PC-3 (cell line): ENCODE measurements at places on chromosomes 3 and 15. TPM values are rescaled to one million over a fixed set of nuclear protein-coding genes. Genes with fewer than 3 reads are reported as not detected.

GRCh38 chr15:58438956-58439355, 7.2 kb downstream of the LIPC start:
- H3K4me3 ChIP-seq, result no peak overlapping the region
- no peaks in the 10 kb centered on the region for H3K36me3 ChIP-seq
- DNase-seq, result peak; percentile 61
- H3K27ac ChIP-seq, result peak overlapping the region; percentile 99
- peaks cover 38% of the 10 kb centered on the region for H3K4me1 ChIP-seq
- H3K27me3 ChIP-seq, result no peaks in the 10 kb centered on the region

- H3K4me1 ChIP-seq, result peaks cover 24% of the 10 kb centered on the region
- no peaks in the 10 kb centered on the region for H3K27me3 ChIP-seq
- no peak for DNase-seq
- H3K4me3 ChIP-seq, result no peak overlapping the region
- H3K36me3 ChIP-seq, result peaks cover 76% of the 10 kb centered on the region
- no peak overlapping the region for H3K27ac ChIP-seq
Measured at GRCh38 chr3:149648525-149648924, 9.3 kb downstream of the WWTR1 start.

The SLITRK3 gene
- total RNA-seq, result not detected in 2 replicates

GRCh38 chr15:97966924-97967620, 6.6 kb downstream of the ARRDC4 start:
- H3K4me3 ChIP-seq, result no peak overlapping the region
- no peak overlapping the region for H3K27ac ChIP-seq
- H3K36me3 ChIP-seq, result peaks cover 31% of the 10 kb centered on the region
- peaks cover 13% of the 10 kb centered on the region for H3K4me1 ChIP-seq

DNA sequence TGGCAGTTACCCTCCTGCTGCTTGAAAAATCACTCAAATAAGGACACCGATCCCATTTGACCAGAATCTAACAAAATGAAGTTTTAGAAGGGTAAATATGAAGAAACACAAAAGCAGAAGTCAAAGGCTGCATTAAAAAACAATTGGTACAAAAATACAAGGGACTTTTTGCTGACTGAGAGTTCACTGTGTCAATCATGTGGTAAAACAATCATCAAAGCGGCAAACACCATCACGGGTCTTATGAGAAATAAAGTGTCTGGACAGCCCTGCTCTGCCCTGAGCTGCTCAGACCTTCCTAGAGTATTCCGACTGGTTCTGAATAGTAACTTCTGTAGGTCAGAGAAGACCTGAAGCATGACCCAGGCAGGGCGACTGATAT, 137.2 kb upstream of the RAD18 start:
- no peak overlapping the region for H3K4me3 ChIP-seq
- no peak overlapping the region for H3K27ac ChIP-seq
- no peaks in the 10 kb centered on the region for H3K27me3 ChIP-seq
- DNase-seq, result no peak
- H3K36me3 ChIP-seq, result no peaks in the 10 kb centered on the region
- H3K4me1 ChIP-seq, result 0 out of 2 replicates have a peak, but pooled peaks cover 5% of the 10 kb centered on the region

- no peaks in the 10 kb centered on the region for H3K4me1 ChIP-seq
- H3K4me3 ChIP-seq, result no peak overlapping the region
- no peak overlapping the region for H3K27ac ChIP-seq
- no peaks in the 10 kb centered on the region for H3K27me3 ChIP-seq
- no peak for DNase-seq
Measured at GRCh38 chr15:32918547-32918946, 200.7 kb downstream of the GREM1 start.

- no peaks in the 10 kb centered on the region; the same call in 1 of the 2 replicates for H3K36me3 ChIP-seq
- H3K4me3 ChIP-seq, result peak overlapping the region; percentile 79
- peaks cover 32% of the 10 kb centered on the region for H3K4me1 ChIP-seq
- H3K27me3 ChIP-seq, result no peaks in the 10 kb centered on the region
- peak; percentile 20 for DNase-seq
- H3K27ac ChIP-seq, result no peak overlapping the region
Measured at GRCh38 chr3:125212091-125212508, 448 bp downstream of the SLC12A8 start.

DNA sequence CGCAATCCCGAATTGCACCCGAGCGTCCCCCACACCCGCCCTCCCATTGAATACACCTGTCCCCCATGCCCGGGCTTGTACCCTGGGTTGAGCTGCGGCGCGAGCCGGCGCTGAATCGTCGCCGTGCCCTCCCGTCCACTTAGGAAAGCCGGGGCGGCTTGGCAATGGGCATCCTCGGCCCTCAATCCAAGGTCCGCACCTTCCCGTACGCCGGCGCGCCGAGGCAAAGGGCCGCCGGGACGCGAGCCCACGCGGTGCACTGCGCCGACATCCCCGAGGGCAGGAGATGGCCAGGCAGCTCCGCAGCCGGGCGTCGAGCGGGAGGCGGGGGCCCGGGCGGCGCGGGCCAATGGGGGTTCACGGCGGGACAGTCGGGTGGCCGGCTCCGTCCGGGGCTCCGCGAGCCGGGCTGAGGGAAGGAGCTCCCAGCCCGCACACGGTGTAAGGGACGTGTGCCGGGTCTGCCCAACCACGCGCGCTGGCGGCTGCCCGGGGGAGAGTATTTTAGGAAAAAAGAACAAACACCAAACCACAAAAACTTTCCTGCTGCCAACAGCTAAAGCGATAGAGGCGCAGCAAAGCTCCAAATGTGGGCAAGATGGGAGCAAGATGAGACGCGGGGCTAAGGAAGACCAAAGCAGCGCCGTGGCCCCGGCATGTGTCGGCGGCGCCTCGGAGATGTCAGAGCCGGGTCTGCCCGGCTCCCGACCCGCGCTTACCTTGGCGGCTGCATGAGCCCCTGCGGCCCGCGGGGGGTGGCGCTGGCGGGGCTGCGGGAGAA, 621 bp downstream of the RGMA start:
- no peaks in the 10 kb centered on the region for H3K36me3 ChIP-seq
- H3K27ac ChIP-seq, result no peak overlapping the region
- no peak for DNase-seq
- H3K4me1 ChIP-seq, result no peaks in the 10 kb centered on the region
- H3K27me3 ChIP-seq, result peaks cover 79% of the 10 kb centered on the region
- peak overlapping the region; percentile 32; the same call in 1 of the 2 replicates for H3K4me3 ChIP-seq

The KNG1 gene
- total RNA-seq, result not detected in 2 replicates

The PAQR5 gene
- 12.2 and 16.5 TPM in 2 replicates for total RNA-seq

GRCh38 chr3:180176059-180176458, 139.3 kb upstream of the PEX5L start:
- no peaks in the 10 kb centered on the region for H3K4me1 ChIP-seq
- no peaks in the 10 kb centered on the region for H3K27me3 ChIP-seq
- no peak overlapping the region for H3K27ac ChIP-seq

DNA sequence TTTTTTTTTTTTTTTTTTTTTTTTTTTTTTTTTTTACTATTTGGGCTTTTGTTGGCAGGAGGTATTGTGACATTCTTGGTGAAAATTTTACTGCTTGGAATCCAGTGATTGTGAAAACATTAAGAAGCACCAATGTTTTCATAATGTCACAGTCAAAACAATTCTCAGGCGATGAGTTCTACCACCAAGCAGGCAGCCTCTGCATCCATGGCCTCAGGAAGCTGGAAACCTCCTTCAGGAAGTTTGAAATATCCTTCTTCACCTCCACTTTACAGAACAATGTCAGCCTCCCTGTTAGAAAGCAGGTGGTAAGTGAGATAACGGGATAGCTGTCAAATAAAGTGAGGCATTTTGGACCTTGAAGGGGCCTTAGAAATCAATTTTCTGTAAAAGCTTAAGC, 98.3 kb downstream of the MEX3B start:
- H3K27me3 ChIP-seq, result no peaks in the 10 kb centered on the region
- H3K36me3 ChIP-seq, result no peaks in the 10 kb centered on the region
- no peak for DNase-seq
- no peaks in the 10 kb centered on the region for H3K4me1 ChIP-seq

The C3orf18 gene
- total RNA-seq, result 31.2 and 33.9 TPM in 2 replicates

The FBXO40 gene
- not detected in 2 replicates for total RNA-seq

The POC1A gene
- total RNA-seq, result 41.5 and 43.0 TPM in 2 replicates

The IL17RB gene
- 2.3 TPM in 2 replicates for total RNA-seq

The ZNF620 gene
- total RNA-seq, result 1.8 and 2.5 TPM in 2 replicates

DNA sequence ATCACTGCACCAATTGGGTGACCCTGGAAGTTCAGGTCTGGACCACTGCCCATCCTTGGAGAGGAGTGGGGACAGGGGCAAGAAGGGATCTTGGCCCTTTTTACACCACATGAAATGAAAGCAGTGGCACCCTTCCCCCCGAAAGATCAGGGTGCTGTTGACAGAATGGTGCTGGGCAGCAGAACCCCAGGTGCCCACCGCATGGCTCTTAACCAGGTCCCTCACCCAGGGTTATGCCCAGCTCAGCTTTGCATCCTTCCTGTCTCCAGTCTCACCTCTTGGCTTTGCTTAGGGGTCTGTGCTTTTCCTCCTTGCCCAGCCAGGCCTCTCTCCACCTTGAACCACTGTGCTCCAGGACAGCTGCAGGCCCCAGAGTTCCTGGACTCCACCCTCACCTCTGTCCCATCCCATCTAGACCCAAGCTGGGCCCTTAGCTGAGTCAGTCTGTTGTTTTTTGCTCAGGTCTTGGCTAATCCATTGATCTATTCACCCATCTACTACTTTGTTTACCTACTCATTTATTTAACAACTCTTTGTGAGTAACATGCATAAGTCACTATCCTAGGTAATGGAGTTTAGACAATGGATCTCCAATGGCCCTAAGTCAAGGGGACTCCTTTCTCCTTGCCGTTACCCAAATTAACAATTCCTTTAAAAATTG, 77.1 kb upstream of the PRR23E start:
- H3K4me3 ChIP-seq, result no peak overlapping the region
- DNase-seq, result peak; percentile 39
- H3K27me3 ChIP-seq, result no peaks in the 10 kb centered on the region
- no peak overlapping the region for H3K27ac ChIP-seq

DNA sequence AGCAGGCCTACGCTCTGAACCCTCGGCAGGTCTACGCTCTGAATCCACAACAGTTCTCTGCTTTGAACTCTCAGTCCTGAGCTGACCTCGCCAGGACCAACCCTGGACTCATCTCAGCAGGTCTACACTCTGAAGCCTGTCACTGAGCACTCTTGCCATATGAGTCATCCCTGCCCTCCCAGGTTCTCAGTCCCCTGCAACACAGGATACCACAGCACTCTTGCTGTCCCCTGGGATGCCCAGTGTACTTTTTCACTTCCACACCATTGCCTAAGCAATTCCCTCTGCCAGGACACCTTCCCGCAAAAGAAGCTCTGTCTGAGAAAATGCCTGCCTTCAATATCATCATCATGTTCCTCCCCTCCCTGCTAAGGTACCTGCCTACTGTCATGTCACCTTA, 42.0 kb downstream of the NUP210 start:
- no peak overlapping the region for H3K4me3 ChIP-seq
- DNase-seq, result no peak
- H3K27ac ChIP-seq, result no peak overlapping the region
- 0 out of 2 replicates have a peak, but pooled peaks cover 3% of the 10 kb centered on the region for H3K4me1 ChIP-seq
- H3K27me3 ChIP-seq, result no peaks in the 10 kb centered on the region
- H3K36me3 ChIP-seq, result peaks cover 15% of the 10 kb centered on the region; the same call in 1 of the 2 replicates

The CHRNA7 gene
- 0.73 and 1.0 TPM in 2 replicates for total RNA-seq

GRCh38 chr3:133828576-133829309, 23.1 kb downstream of the SRPRB start:
- no peak overlapping the region for H3K4me3 ChIP-seq
- DNase-seq, result no peak
- 0 out of 2 replicates have a peak, but pooled peaks cover 4% of the 10 kb centered on the region for H3K36me3 ChIP-seq

The SAMMSON gene
- not detected in 2 replicates for total RNA-seq

DNA sequence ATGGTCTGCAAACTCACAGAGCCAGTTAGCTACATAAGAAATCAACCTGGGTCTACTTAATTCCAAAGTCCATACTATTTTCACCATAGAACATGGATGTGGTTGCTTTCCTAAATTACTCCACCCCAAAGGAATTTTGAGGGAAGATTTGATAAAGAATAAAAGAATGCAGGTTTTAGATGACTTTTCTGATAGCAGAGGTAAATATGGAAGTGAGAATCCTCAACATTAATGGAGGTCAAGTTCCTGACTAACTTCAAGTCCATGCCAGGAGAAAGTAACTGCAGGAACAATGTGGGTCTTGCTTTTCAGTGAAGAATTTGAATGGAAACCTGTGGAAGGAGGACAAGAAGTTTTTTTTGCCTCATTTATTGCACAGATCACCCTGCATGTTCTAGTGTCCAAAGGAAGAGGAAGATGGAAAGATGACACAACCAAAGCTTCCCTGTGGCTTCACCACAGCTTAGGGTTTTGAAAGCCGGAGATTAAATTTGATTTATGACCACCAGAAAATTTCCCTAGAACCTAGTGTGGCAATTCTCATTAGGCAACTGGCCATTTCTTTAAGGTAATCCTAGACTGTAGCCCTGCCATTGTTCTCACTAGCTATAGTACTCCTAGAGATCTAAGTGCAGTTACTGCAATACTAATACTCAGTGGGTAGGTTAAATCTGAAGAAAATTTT, 429.7 kb downstream of the RAP2B start:
- no peaks in the 10 kb centered on the region for H3K36me3 ChIP-seq
- no peaks in the 10 kb centered on the region for H3K27me3 ChIP-seq
- H3K27ac ChIP-seq, result no peak overlapping the region
- no peak overlapping the region for H3K4me3 ChIP-seq
- DNase-seq, result peak; percentile 76
- H3K4me1 ChIP-seq, result peaks cover 7% of the 10 kb centered on the region

DNA sequence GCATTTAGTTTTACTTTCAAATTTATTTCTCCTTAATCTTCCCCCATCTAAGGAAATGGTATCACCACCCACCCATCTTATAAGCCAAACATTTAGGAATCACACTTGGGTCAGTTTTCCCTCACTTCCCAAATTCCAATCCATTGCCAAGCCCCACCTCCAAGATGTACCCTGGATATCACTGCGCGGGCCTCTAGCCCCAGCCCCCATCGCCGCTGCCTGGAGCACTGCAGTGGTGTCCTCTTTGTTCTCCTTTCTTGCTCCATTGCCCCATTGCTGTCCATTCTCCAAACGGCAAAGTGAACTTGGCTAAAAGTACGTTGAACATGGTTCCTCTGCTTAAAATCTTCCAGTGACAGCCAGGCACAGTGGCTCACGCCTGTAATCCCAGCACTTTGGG, 267.8 kb downstream of the SHOX2 start:
- no peaks in the 10 kb centered on the region for H3K27me3 ChIP-seq
- H3K36me3 ChIP-seq, result no peaks in the 10 kb centered on the region
- no peak overlapping the region for H3K4me3 ChIP-seq
- H3K27ac ChIP-seq, result no peak overlapping the region
- no peaks in the 10 kb centered on the region for H3K4me1 ChIP-seq

DNA sequence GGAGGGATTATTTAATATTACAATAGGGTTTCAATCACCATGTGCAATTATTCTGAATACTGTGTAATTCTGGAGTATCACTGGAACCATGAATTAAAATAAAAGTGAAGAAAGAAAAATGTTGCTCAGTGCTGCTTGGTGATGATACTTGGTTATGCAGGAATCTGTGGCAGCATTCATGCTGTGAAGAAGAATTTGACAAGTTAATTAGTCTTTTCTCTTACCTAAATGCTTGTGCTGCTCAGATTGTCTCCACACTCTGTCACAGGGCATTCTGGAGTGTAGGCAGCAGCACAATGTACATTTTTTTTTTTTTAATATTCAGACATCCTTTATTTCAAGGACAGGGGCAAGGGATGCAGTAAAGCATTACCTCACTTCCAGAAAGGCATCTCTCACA, 749.3 kb upstream of the CADM2 start:
- no peak for DNase-seq
- H3K27ac ChIP-seq, result no peak overlapping the region
- no peaks in the 10 kb centered on the region for H3K36me3 ChIP-seq
- H3K27me3 ChIP-seq, result no peaks in the 10 kb centered on the region

- H3K4me3 ChIP-seq, result no peak overlapping the region
- H3K4me1 ChIP-seq, result no peaks in the 10 kb centered on the region
Measured at GRCh38 chr3:43366481-43366880, 80.1 kb downstream of the SNRK start.
